PC-3 (cell line): ENCODE measurements at places on chromosomes 7 and 10. TPM values are rescaled to one million over a fixed set of nuclear protein-coding genes. Genes with fewer than 3 reads are reported as not detected.
A peak's percentile ranks its signal among the peaks of the same experiment; 100 is the strongest.

The SSBP1 gene
- total RNA-seq: 212 and 269 TPM in 2 replicates

The PCLO gene
- 3.5 and 7.5 TPM in 2 replicates for total RNA-seq

The SLC39A12 gene
- total RNA-seq: not detected in 2 replicates

GRCh38 chr10:112811741-112812551 is 138.1 kb upstream of the TCF7L2 start:
- DNase-seq: peak; percentile 96

DNA sequence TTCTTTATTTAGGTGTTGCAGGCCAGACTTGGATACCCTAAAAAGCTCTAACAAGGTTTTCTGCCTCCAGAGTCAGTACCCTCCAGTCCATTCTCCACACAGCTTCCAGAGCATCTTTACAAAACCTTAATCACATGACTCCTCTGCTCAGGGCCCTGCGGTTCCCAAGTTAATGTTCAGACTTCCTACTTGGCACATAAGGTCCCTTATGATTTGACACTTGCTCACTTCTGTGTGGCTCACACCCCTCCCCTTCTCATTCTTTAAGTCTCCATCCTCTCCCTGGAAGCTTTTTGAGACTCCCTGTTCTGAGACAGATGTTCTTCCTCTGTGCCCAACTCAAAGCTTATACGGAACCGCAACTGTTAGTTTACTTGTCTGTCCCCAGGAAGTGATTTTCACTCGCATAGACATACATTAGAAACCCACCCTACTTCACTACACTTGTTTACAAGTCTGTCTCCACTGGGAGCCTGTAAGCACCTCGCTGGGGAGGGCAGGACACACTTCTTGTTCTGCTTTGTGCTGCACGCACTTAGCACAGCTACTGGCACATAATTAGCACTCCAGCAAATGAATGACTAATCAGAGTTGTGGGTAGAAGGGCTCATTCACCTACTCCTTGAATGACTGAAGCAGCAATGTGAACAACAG is 154.3 kb upstream of the LAMB4 start:
- DNase-seq: no peak

The GTF2IRD1 gene
- total RNA-seq: 14.9 and 21.9 TPM in 2 replicates

GRCh38 chr7:14487701-14488395 is 414.7 kb downstream of the DGKB start:
- DNase-seq: no peak

The GPER1 gene
- 4.9 and 8.0 TPM in 2 replicates for total RNA-seq
